GM23338 (cell line): ENCODE measurements at places on chromosomes 5 and 9. TPM values are rescaled to one million over a fixed set of nuclear protein-coding genes. Genes with fewer than 3 reads are reported as not detected.

The IFNB1 gene
- not detected in 2 replicates for polyA plus RNA-seq

The EGFLAM gene
- 0.24 TPM in 1 of 2 replicates, not detected in the other for polyA plus RNA-seq

The JAKMIP2 gene
- polyA plus RNA-seq, result 15.6 and 20.5 TPM in 2 replicates

The UHRF2 gene
- polyA plus RNA-seq, result 13.3 and 15.1 TPM in 2 replicates

The ERCC6L2 gene
- polyA plus RNA-seq, result 31.4 and 33.5 TPM in 2 replicates

The SCGB3A2 gene
- polyA plus RNA-seq, result 251 and 256 TPM in 2 replicates

The LYSMD3 gene
- 8.6 and 10.7 TPM in 2 replicates for polyA plus RNA-seq

The ADGRD2 gene
- 0.78 and 0.89 TPM in 2 replicates for polyA plus RNA-seq

The GCNT1 gene
- 3.1 and 4.2 TPM in 2 replicates for polyA plus RNA-seq

The MYOZ3 gene
- polyA plus RNA-seq, result 10.9 and 12.7 TPM in 2 replicates

The CDKN2B-AS1 gene
- not detected in 2 replicates for polyA plus RNA-seq

The BAG1 gene
- 39.2 and 44.7 TPM in 2 replicates for polyA plus RNA-seq

The IFNE gene
- polyA plus RNA-seq, result not detected in 2 replicates

The PCDHGA1 gene
- polyA plus RNA-seq, result 0.07 and 0.39 TPM in 2 replicates

The SYNPO gene
- 0.16 and 0.38 TPM in 2 replicates for polyA plus RNA-seq

The IRX1 gene
- 0.11 and 0.19 TPM in 2 replicates for polyA plus RNA-seq

The SH2D3C gene
- 4.2 and 4.4 TPM in 2 replicates for polyA plus RNA-seq

The TMEM215 gene
- polyA plus RNA-seq, result 0.71 and 0.79 TPM in 2 replicates

The MAPKAP1 gene
- polyA plus RNA-seq, result 57.5 and 68.4 TPM in 2 replicates

The ABHD17B gene
- polyA plus RNA-seq, result 27.9 and 32.2 TPM in 2 replicates

The ENC1 gene
- 7.1 and 8.2 TPM in 2 replicates for polyA plus RNA-seq

The TMEFF1 gene
- 6.6 and 12.8 TPM in 2 replicates for polyA plus RNA-seq

The NEUROG1 gene
- polyA plus RNA-seq, result 0.16 TPM in 1 of 2 replicates, not detected in the other

The NTRK2 gene
- polyA plus RNA-seq, result not detected in 2 replicates

The HTR1A gene
- 0.92 and 1.1 TPM in 2 replicates for polyA plus RNA-seq

The ECM2 gene
- 0.57 and 0.79 TPM in 2 replicates for polyA plus RNA-seq

The WHRN gene
- polyA plus RNA-seq, result 7.2 and 8.3 TPM in 2 replicates

The LCN12 gene
- polyA plus RNA-seq, result 0.39 and 0.68 TPM in 2 replicates

The CARD9 gene
- polyA plus RNA-seq, result 0.63 and 0.92 TPM in 2 replicates

The MAMDC4 gene
- 1.7 and 2.7 TPM in 2 replicates for polyA plus RNA-seq

The SPAAR gene
- 0.17 TPM in 1 of 2 replicates, not detected in the other for polyA plus RNA-seq

The GBGT1 gene
- 3.7 and 4.9 TPM in 2 replicates for polyA plus RNA-seq

The CCDC192 gene
- 0.40 and 0.68 TPM in 2 replicates for polyA plus RNA-seq

The ELAVL2 gene
- polyA plus RNA-seq, result 15.3 and 18.6 TPM in 2 replicates

The FBN2 gene
- 2.6 and 2.8 TPM in 2 replicates for polyA plus RNA-seq

The FAM120A gene
- polyA plus RNA-seq, result 28.2 and 29.9 TPM in 2 replicates

The RGP1 gene
- polyA plus RNA-seq, result 2.7 and 2.8 TPM in 2 replicates

The HNRNPH1 gene
- 330 and 410 TPM in 2 replicates for polyA plus RNA-seq

The SLIT3 gene
- polyA plus RNA-seq, result 0.71 and 0.83 TPM in 2 replicates

The SLC34A1 gene
- not detected in 2 replicates for polyA plus RNA-seq

The PCDHA6 gene
- polyA plus RNA-seq, result 2.0 and 2.1 TPM in 2 replicates

The F2RL1 gene
- 15.3 and 16.2 TPM in 2 replicates for polyA plus RNA-seq

The SH3GL2 gene
- 4.1 and 5.9 TPM in 2 replicates for polyA plus RNA-seq

The PRLR gene
- polyA plus RNA-seq, result 0.31 and 0.45 TPM in 2 replicates

The PCDHGC4 gene
- 0.31 TPM in 1 of 2 replicates, not detected in the other for polyA plus RNA-seq

The CORO2A gene
- polyA plus RNA-seq, result 12.9 TPM in 2 replicates

The PCDHB15 gene
- 4.9 and 6.1 TPM in 2 replicates for polyA plus RNA-seq

The POU4F3 gene
- 0.09 TPM in 1 of 2 replicates, not detected in the other for polyA plus RNA-seq

The DIPK1B gene
- polyA plus RNA-seq, result 18.7 and 24.2 TPM in 2 replicates

The PCDHGA3 gene
- polyA plus RNA-seq, result 0.28 and 0.63 TPM in 2 replicates

The CHSY3 gene
- 0.44 and 0.49 TPM in 2 replicates for polyA plus RNA-seq

The SERF1B gene
- 370 and 377 TPM in 2 replicates for polyA plus RNA-seq

The BAAT gene
- 0.08 and 0.12 TPM in 2 replicates for polyA plus RNA-seq
